Activated naive CD8-positive, alpha-beta T cell treated with anti-CD3 and anti-CD28 coated beads, Interleukin-2, amount 50 U/mL, for 16 hours (primary cell): ENCODE measurements at places on chromosomes 16 and 17.

DNA sequence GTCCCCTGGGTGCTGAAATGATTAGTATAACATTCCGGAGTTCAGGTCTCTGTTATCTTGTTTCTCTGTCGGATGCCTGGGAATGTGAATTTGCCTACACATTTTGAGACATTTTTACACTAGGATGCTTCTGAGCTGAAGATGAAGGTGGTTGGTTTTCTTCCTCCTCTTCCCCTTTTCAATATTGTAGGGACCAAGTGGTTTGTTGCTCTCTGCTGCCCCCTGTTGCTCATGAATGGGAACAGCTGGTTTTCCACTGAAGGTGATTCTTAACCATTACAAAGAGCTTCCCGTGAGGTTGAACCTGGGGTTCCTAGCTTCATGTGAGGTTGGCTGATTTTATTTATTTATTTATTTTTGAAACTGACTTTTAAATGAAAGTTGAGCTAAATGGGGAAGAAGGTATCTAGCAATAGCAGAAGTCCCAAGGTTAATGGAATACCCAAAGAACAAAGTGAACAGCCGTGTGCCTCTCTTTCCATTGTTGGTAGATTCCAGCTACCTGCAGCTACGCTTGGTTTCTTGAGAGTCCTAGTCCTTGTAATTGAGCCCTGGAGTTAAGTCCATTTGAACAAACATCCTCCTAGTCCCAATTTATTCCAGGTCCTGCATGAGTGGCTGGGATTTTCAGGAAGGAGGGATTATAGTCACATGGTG, 983.9 kb upstream of the EEF2KMT start:
- no peak for DNase-seq

GRCh38 chr17:38598536-38598935, 7.2 kb downstream of the SRCIN1 start:
- DNase-seq = no peak

DNA sequence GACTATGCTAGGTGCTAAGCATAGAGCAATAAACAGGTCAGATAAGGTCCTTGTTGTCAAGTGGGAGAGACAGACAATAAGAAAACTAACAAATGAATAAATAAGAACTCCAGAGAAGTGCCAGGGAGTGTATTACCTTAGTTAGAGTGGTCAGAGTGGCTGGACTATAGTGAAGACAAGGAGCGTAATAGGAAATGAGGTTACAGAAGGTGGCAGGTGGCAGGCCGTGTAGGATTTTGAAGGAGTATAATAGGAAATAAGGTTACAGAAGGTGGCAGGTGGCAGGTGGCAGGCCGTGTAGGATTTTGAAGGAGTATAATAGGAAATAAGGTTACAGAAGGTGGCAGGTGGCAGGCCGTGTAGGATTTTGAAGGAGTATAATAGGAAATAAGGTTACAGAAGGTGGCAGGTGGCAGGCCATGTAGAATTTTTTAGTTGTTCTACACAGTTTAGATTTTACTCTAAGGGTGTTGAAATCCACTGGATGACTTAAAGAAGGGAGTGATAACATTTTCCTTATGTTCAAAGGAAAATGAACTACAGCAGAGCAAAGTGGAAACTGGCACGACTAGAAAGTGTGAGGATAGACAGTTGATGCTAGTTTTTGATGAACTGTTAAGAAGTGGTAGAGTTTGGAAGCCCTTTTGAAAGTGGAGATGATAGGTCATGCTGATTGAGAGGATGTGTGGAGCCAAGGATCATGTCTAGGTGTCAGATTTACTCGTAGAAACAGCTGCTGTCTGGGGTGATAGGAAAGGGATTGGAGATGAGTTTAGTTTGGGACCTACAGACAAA, 3.6 kb upstream of the KRTAP3-1 start:
- DNase-seq = no peak

GRCh38 chr17:81393684-81394376, 1.4 kb upstream of the BAHCC1 start:
- no peak for DNase-seq

DNA sequence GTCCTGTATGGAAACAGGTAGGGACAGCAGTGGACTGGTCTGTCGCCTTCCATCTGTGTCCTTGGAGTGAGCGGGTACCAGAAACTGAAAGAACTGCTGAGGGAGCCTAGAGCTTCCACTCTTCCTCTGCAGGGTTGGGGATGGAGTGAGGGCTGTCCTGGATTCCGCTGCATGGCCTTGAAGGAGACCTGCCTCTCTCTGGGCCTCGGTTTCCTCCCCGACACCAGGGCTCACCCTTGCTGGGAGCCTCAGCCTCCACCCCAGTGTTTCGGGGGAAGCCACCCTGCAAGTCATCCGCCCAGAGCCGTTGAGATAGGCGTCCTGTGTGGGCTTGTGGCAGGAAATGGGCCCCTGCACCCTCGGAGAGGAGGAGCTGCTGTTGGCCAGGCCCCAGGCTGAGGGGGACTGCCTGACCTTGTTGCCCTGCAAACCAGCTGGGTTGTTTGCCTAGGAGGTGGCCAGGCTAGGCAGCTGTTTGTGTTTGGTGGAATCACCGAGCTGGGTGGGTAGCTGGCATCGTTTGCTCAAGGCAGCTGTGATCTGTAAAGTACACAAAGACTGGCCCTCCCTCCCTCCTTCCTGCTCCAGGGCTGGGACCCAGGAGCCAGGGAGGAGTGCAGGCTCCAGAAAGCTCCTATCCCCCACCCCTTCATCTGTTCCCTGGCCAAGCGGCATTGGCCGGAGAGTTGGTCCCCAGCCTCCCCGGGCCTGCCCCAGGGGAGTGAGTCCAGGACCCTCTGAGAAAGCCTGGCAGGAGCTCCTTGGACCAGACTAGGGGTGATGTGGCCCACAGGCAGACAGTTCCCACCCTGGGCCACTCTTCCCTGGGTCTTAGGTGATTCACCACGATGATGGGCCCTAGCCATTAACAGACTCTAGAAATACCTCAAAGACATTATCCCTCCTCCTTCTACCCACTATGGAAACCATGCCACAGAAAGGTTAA, 1.3 kb downstream of the RAB37 start:
- DNase-seq = peak; percentile 29

DNA sequence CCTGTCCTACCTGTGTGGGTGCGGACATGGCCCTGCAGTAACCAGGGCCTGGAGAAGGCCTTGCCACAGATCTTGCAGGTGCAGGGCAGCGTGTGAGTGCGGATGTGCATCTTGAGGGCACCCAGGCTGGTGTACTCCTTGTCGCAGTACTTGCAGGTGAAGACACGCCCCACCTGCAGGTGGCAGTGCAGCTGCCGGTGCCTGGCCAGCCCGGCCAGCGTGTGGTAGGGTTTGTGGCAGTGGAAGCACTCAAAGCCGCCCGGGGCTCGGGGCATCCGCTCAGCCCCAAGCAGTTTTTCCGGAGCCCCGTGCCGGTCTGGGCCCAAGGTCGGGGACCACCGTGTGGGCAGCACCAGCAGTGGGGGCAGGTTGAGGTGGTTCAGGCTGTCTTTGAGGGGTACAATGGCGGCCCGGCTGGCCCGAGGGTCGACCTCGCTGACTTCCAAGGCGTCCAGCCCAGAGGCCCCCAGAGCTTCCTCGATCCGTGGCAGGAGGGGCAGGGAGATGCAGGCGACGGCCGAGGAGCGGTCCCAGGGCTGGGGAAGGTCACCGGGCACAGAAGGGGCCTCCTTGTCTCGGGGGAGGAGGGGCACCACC, 5.1 kb downstream of the SNAI3 start:
- DNase-seq = no peak

GRCh38 chr16:30893417-30893743, 497 bp downstream of the BCL7C start:
- no peak for DNase-seq

DNA sequence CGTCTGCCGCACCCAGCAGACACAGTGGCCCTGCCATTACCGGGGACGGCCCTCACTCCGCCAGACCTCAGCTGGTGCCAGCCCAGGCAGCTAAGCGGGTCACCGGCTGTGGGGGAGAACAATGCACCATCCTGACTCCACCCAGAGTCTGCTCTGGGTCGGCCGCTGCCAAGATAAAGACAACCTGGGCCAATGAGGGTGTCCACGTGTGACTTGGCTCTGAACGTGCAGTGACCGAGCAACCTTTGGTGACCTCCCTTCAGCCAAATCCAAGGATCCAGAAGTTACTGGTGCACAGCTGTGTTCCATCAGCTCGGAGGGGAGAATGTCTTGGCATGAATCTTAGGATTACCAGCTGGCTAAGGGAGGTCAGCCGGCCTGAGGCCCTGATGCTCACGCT, 155.9 kb downstream of the NTN1 start:
- no peak for DNase-seq

DNA sequence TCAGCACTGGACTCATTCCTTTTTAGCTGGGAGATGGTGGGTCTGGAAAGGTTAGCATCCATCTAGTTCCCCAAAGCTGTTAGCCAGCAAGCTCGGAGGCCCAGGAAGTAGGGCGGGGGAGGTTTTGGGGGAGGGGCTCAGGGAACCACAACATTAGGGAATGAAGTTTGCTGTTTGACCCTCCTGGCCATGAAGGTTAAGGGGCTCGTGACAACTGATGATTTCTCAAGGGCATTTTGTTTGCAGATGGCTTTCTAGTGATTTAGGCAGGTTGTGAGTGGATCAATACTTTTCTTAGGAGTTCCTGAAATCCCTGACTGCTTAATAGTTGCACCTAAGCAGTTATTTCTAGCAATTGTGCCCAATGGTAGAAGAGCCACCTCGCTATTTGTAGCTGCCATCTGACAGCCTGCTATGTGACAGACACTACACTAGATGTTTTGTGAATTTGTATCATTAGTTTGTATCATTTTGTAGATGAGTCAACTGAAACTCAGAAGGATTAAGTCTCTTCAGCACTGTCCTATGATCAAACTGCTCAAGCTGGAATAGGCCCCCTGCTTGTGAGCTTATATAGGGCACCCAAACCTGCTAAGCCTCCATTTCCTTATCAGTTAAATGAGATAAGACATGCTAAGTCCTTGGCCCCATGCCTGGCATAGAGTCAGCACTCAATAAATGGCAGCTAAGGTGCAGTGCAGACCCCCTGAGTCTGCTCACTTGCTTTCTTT, 146.4 kb downstream of the IRX3 start:
- DNase-seq = no peak

DNA sequence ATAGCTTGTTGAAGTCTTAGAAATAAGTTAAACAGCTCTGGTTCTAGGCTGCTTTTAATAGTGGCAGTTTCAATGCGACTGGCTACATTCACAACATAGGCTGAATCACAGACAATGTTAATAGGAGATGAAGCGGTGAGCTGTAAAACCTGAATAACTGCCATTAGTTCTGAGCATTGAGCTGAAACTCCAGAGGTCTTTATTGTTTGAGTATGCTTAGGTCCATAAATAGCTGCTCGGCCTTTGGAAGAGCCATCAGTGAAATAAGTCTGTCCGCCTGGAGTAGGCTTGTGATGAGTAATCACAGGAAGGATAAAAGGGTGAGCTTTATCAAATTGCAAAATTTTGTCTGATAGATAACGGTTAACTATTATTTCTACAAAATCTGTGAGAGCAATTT, 9.4 kb upstream of the ZNF689 start:
- DNase-seq = no peak

GRCh38 chr17:14749269-14749668, 448.4 kb downstream of the HS3ST3B1 start:
- no peak for DNase-seq

- DNase-seq = no peak
Observed at GRCh38 chr17:76924345-76925342, 56.4 kb downstream of the MGAT5B start.
